ENCODE measurements at places on chromosomes 6 and 20. TPM values are rescaled to one million over a fixed set of nuclear protein-coding genes. Genes with fewer than 3 reads are reported as not detected.

The RBM24 gene
- 4.8 TPM for total RNA-seq

The STMND1 gene
- not detected for total RNA-seq

The BFSP1 gene
- 2.3 TPM for total RNA-seq

The C4B gene
- 0.43 TPM for total RNA-seq

The PLEKHG1 gene
- 78.7 TPM for total RNA-seq

The PLCB1 gene
- 74.5 TPM for total RNA-seq

The MUCL3 gene
- not detected for total RNA-seq

The LTB gene
- total RNA-seq, result 0.80 TPM

The CST4 gene
- total RNA-seq, result not detected

The TMEM200A gene
- total RNA-seq, result 2.6 TPM

The CCDC167 gene
- total RNA-seq, result 48.6 TPM

The HM13 gene
- 85.1 TPM for total RNA-seq

The TMEM151B gene
- total RNA-seq, result 0.13 TPM

The MUC21 gene
- not detected for total RNA-seq

The NT5E gene
- 149 TPM for total RNA-seq

The F13A1 gene
- not detected for total RNA-seq

The LIN28B gene
- not detected for total RNA-seq

The VSX1 gene
- not detected for total RNA-seq

The KCTD20 gene
- 80.9 TPM for total RNA-seq

The ADAM33 gene
- not detected for total RNA-seq

The PCSK2 gene
- not detected for total RNA-seq

The SLC22A7 gene
- total RNA-seq, result not detected

The NRSN1 gene
- not detected for total RNA-seq

The DEFB124 gene
- not detected for total RNA-seq

The TRDN gene
- not detected for total RNA-seq

The NHSL1 gene
- 45.9 TPM for total RNA-seq

The RIPOR3 gene
- not detected for total RNA-seq

The ARMH2 gene
- not detected for total RNA-seq

The RIN2 gene
- total RNA-seq, result 125 TPM

The NQO2 gene
- 25.7 TPM for total RNA-seq

The SEMG1 gene
- not detected for total RNA-seq

The KIF25 gene
- total RNA-seq, result not detected

All from thoracic aorta endothelial cell (primary cell).